Epithelial cell of proximal tubule (primary cell): ENCODE measurements at places on chromosomes 2 and 18.
A peak's percentile ranks its signal among the peaks of the same experiment; 100 is the strongest.

- no peak for DNase-seq
These were observed 74.2 kb upstream of the RGPD5 start for GRCh38 chr2:109719871-109720270.

DNA sequence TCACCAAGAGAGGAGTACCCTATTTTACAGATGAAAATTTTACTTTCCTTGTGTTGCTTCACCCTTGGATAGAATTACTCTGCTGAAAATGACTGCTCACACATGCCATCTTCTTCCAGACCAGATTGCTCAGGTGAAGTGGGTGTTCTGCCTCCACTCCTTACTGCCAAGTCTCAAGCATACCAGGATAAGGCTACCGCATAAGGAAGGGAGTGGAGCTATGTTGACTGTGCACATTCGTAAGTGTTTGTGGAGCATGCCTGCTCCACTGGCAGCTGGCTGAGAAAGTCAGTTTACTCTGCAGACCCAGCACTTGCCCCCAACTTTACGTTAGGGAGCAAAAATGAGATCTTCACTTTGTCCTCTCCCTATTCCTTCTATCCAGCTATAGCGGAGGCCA is 405.0 kb upstream of the DDX18 start:
- DNase-seq = no peak

- no peak for DNase-seq
These were observed 98.7 kb downstream of the ACVR1 start for GRCh38 chr2:157777427-157777826.

GRCh38 chr2:234006501-234006900 is 44.0 kb upstream of the SPP2 start:
- no peak for DNase-seq

GRCh38 chr2:100416935-100417710 is at the start of gene CHST10:
Gene CHST10 (minus strand): TSS chr2:100417668. CDS start chr2:100406675, 10,993 bp downstream.
- DNase-seq = no peak

DNA sequence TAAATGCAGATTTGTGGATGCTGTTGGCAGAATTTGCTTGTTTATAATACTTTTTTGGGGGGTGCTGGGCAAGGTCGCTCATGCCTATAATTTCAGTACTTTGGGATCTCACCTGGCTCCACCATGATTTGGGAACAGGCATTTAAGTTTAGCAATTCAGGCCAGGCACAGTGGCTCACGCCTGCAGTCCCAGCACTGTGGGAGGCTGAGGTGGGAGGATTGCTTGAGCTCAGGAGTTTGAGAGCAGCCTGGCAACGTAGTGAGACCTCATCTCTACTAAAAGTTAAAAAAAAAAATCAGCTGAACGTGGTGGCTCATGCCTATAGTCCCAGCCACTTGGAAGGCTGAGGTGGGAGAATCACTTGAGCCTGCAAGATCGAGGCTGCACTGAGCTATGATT is 20.7 kb downstream of the TANC1 start:
- no peak for DNase-seq

- DNase-seq = no peak
These were observed 68.1 kb downstream of the TMEM247 start for GRCh38 chr2:46547223-46548102.

- no peak for DNase-seq
These were observed 91.5 kb downstream of the CCBE1 start for GRCh38 chr18:59605633-59606192.

GRCh38 chr2:170252414-170252813 is 74.5 kb downstream of the MYO3B start:
- DNase-seq = no peak

DNA sequence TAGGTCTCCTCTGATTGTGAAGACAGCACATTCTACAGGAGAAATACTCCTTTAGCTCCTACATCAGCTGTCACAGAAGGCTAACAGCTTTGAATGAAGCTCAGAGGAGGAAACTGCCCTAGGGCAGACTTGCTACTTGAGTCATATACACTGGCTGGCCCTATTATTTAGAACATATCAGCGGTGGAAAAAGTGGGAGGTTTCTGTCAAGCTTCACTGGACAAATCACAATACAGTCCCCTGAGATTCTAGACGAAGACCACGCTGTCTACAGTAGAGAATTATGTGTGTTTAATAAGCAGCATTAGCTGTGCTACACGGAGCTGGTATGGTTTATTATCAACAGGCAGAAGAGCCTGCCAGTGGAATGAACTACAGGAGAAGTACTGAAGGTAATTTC is 230.9 kb upstream of the FSIP2 start:
- no peak for DNase-seq

DNA sequence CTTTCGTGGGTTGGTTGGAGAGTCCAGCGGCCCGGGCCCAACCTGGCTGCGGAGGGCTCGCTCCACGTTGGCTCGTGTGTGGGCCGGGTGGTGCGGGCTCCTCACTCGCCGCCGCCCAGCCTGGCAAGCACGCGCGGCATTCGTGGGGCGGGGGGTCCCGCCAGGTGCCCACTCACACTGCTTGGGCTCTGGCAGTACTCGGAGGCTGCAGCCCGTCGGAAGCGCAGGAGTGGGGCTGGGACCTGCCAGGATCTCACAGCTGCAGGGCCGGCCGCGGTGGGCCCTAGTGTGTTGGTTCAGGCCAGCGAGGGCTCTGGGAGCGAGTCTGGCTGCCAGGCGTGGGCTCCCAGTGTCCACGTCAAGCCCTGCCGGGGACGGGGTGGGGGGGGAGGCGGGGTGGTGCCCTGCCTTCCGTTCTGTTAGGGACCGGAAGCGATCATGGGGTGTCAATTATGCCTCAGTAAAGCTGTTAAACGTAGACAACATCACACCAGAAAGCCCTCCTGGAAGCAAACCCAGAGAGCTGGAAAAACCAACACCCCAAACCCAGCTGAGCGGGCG is 1.0 kb upstream of the HS6ST1 start:
- DNase-seq = no peak

DNA sequence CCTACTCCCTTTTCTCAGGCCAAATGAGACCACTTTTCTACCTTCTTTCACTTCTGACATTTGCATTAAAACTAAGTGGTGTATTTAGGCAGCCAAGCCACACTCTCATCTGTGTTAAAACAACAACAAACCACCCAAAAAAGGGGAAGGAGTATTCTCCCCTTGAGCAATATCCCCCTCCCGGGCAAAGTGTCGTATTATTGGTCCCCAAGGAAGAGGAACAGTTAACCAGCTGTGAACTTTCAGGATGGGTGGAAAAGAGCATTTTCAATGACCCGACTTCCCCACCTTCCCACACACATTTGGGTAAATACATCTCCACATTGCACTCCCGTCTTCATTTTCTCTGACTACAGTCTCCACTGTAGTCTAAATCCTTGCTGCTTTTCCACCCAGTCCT is 44.3 kb downstream of the FEZ2 start:
- no peak for DNase-seq

GRCh38 chr2:114642988-114643553 is 200.6 kb downstream of the DPP10 start:
- DNase-seq = no peak

DNA sequence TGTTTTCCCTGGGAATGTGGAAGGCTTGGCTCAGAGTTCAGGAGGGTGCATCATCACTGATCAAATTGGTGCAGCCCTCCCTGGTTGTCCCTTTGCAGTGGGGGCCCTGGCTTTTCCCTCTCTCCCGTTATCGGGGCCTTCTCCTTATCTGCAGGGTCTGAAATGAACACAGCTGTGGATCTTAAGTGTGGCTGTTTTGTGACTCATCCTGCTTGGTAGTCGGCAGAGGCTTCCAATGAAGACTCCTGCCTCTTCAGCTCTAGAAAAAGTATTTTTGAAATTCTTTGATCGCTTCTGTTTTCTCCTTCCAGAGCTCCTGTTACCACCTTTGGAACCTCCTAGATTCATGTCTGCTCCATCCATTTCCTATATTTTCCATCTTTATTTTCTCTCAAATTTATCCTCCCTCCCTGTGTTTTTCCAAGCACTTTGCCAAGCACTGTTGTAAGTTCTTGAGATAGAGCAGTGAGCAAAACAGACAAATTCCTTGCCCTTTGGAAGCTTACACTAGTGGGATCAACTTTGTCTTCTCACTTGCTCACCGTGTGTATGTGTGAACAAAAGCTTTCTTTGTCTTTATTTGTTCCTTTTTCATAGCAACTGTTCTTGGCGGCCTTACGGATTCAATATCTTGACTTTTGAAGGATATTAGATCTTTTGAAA is 45.7 kb downstream of the RALB start:
- no peak for DNase-seq

DNA sequence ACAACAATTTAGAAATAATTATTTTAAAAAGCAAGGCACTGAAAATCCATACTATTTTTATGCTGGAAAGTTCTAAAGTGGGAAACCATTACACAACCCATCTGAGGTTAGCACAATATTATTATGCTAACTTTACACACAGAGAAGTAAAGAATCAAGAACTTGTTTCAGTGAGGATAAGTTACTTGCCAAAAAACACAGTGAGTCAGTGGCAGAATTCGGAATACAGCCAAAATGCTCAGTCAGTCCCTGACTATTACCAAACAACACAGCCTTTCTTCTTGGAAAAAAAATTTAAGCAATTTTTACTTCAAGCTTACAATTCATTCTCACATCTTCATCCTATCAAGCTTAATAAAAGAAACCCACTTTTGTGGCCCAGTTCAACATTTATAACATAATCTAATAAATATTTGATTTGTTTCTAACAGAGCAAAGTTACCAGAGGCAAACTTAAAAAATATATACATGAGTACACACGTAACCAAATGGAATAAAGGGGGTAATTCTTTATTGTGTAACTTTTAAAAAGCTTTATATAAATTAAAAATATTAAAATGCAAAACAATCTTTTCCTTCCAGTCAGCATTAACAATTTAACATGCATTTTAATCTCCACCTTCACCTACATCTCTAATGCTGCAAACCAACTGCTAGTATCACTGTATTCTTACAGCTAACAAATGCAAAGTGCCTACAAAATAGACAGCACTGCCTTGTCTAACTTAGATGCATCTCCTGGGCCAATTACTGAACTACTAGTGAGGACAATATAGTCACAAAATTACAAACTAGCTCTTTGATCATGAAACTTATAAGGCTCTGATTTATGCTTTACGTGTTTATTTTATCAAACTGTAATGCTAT is 55.2 kb downstream of the CCDC88A start:
- DNase-seq = peak; percentile 40

GRCh38 chr2:222959358-222959757 is 92.6 kb upstream of the KCNE4 start:
- peak; percentile 85 for DNase-seq

DNA sequence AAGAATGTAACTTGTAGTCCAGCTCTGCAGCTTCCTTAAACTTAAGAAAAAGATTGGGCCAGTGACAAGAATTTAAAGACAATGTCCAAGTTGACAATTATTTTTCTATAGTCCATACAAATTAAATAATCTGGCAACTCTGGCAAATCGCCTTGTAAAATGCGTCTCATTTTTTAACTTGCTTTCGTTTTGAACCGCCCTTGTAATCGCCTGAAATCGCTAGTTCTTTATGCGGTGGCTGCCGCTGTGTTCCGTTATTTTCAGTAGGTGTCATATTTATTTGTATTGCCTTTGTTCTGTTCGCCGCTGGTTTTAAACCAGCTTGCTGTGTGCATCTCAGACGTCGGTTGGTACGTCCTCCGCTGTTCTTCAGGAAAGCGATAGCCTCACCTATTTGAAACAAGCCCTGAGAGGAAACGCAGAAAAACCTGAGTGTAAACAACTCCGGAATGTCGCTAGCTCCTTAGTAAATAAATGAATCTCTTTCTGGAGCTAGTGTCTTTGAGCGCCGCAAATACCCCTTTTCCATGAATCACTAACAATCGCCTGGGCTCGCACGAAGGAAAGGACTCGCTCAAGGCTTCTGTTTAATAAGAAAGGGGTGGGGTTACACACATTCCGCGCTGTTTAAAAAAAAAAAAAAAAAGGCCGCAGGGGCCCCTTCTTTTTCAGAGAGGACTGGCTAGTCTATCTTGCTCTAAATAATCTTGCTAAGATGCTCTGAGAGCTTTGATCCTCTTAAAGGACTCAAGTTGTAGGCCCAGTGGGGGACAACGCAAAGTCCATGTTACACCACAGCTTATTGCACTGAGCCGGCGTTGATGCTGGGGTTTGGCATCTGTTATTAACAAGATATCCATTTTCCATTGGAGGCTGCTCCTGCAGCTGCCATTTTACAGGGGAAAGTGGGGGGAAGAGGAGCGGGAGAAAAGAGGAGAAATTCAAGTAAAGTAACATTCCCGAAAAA is 3.0 kb downstream of the HOXD8 start:
- no peak for DNase-seq

DNA sequence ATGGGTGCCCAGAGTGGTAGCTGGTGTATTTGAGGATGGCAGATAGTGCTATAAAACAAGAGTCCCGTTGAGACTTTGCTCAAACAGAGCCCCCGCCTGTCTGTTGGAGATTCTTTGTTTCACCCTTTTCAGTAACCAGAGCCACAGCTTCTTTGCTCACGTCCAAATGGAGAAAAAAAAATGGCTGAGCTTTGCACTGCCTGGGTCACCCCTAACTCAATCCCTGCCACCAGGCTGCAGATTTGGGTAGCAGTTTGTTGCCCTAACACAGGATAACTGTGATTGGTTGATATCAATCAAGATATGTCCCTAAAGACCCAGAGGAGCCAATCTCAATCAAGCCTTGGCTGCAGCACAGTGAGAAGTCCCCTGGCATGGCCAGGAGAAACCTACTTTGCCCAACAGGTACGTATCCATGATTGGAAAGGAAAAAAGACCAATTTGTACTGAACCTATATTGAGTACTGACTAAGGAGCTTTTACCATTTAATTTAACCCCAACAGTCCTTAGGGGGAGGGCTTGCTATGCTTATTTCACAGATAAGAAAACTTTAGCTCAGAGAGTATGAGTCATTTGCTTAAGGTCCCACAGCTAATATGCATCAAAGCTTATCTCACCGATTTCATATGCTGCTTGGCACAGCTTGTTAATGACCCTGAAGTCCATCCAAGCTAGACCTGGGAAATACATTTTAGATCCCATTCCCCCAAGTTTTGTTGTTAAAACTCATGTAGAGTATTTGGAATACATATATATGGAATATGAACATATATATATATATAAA is 72.0 kb upstream of the SH3BP4 start:
- DNase-seq = no peak
